ENCODE measurements at places on chromosomes 1 and 21. TPM values are rescaled to one million over a fixed set of nuclear protein-coding genes. Genes with fewer than 3 reads are reported as not detected.

The PTGFR gene
- total RNA-seq: 1.3 TPM

The FMO2 gene
- 53.5 TPM for total RNA-seq

The LRRC38 gene
- 0.15 TPM for total RNA-seq

The PCNX2 gene
- 1.3 TPM for total RNA-seq

The RCSD1 gene
- 45.3 TPM for total RNA-seq

The PRR9 gene
- not detected for total RNA-seq

The OLFML3 gene
- total RNA-seq: 10.8 TPM

The RAB3B gene
- not detected for total RNA-seq

The NFIA gene
- total RNA-seq: 102 TPM
